Tibial nerve (tissue), 4 donors: ENCODE measurements at places on chromosomes 1 and 21. TPM values are rescaled to one million over a fixed set of nuclear protein-coding genes. Genes with fewer than 3 reads are reported as not detected.
A peak's percentile ranks its signal among the peaks of the same experiment; 100 is the strongest.

GJC2 gene
- 12.9 TPM for total RNA-seq

PLA2G2A gene
- total RNA-seq = 509 TPM

ARHGEF2 gene
- total RNA-seq = 160 TPM

- peak; percentile 89 for DNase-seq
Measured at GRCh38 chr1:226827968-226828513, 42.4 kb upstream of the PSEN2 start.

ICOSLG gene
- 2.6 TPM for total RNA-seq

DNA sequence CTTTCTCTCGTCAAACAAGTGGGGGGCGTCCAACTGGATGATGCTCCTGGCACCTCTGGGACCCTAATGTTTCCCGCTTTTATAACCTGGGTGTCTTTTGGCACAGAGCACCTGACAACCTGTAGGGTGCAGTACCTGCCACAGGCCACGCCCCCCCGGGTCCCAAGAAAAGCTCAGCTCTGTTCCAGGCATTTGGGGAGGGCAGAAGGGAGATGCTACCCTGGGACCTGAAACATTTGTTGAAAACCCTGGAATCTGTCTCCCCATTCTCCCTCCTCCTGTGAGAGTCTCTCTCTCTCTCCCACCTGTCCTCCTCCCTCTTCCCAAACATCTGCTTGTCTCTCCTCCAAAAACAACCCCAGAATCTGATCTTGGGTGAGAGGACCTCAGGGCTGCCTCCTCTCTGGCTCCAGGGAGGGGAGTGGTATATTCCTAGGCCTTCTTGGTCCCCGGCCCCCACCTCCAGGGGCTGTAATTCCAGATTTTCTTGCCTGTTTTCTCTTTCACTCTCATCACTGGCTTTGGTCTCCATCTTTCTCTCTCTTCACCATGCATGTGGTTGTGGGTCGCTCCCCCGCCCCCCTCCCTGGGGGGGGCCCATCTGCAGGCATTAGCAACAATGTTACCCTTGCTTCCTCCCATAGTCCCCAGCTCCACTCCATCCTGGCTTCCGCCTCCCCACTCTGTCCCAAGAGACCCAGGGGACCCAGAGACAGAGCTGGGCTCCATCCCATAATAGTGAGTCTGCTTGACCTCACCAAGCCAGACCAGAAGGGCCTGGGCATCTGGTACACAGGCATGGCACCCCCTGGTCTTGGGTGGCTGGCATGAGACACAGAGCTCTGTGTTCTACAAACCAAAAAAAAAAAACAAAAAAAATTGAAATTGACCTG, 4.1 kb downstream of the AHDC1 start:
- DNase-seq = no peak

CELA2B gene
- total RNA-seq = not detected

DNA sequence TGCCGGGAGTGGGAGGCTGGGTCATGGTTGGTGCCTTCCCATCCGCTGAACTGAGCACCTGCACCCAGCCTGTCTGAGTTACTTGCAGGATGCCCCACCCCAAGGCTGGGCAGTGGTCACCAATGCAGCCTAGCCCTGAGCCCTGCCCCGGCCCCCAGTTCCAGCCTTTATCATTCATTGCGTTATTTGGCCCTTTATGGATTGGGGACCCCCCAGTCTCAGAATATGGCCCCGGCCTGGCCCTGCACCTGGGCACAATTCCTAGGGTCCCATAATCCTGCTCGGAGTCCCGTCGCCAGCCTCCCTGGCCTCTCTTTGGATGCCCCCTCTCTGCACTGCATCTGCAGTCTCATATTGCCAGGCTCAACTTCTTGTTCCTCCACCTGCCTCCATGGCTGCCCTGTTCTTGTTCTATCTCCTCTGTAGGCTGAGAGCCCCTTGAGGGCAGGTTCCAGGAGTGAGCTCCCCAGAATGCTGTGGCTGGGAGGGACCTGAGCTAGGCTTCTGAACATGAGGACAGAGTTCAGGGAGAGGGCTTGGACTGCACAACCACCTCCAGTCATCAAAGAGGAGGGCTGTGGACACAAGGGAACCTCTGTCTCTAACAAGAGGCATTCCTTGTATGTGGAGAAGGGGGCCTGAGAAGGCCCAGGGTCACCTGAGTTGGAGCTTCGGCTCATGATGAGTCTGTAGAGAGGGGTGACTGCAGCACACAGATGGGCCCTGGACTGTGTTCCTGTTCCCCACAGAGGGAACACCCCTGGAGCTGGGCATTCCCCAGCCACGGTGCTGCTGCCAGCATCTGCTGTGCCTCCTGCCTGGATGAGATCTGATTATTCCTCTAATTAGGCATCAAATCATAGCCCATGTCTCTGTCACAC, 1.1 kb upstream of the KNCN start:
- DNase-seq = no peak

TMEM269 gene
- total RNA-seq = 0.22 TPM

DNA sequence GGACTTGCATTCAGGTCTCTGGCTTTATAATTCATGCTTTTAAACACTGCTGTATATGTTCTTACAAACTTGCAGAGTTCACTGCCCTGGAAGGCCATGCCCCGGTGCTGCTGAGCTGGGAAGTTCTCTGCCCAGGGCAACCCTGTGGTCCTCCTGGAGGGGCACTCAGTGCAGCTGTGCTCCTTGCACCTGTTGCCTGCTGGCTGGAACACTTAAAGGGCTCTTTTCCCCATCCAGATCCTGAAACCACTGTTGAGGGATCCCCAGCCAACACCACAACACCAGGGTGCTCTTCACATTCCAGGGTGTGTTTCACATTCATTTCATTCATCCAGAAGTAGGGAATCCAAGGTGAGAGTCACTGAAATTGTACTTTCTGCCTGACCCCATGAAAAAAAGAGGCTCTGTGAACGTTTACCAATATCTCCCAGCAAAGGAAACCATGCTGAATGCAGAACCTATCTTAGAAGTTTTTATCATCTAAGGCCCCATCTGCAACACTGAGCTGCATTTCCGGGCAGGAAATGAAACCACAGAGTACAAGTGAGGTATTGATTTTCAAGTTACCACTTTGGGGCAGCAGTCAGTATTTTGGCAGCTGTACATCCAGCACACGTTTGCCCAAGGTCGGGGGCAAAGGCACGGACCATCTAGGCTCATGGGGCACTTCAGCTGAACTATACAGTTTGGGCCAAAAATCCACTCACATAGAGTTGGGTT, 16.4 kb upstream of the KIAA0040 start:
- DNase-seq = no peak

TMEM240 gene
- 4.0 TPM for total RNA-seq

DNA sequence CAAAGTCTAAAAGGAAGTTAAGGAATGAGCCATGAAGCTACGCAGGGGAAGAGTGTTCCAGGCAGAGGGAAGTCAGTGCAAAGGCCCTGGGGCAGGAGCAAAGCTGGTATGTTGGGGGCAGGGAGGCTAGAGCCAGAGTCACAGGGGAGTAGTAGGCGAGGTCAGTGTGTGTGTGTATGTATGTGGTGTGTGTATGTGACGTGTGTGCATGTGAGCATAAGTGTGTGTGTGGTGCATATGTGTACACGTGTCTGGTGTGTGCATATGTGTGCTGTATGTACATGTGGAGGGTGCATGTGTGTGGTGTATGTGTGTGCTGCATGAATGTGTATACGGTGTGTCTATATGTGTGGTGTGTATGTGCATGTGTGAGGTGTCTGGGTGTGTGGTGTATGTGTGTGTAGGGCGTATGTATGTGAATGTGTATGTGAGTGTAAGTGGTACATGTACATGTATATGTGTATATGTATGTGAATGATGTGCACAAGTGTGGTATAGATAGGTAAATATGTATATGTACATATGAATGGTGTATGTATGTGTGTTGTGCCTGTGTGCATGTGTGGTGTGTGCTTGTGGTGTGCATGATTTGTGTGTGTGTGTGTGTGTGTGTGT, 20.8 kb upstream of the NID1 start:
- no peak for DNase-seq

SFN gene
- not detected for total RNA-seq

DNA sequence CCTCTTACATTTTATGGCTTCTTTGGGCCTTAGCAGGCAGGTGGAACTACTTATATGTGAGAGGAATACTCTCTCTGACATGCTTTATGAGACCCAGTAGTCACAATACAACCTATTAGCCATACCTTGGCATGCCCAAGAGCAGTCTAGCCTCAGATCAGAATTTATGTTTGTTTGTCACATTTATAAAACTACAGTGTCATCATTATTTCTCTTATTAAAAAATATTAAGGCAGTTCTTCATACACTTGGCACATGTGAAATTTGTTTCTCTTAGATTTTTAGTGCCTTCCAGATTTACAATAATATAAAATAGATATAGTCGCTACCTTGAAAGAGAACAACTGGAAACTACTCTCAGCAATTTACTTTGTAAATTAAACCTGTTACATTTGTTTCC, 118.5 kb downstream of the LRRC40 start:
- no peak for DNase-seq

- DNase-seq = no peak
Measured at GRCh38 chr1:39405358-39405757, 86.1 kb upstream of the BMP8A start.

CYYR1 gene
- total RNA-seq = 10.0 TPM

OR2T35 gene
- not detected for total RNA-seq

GRCh38 chr1:88191917-88192316, 492.2 kb upstream of the PKN2 start:
- no peak for DNase-seq

DNA sequence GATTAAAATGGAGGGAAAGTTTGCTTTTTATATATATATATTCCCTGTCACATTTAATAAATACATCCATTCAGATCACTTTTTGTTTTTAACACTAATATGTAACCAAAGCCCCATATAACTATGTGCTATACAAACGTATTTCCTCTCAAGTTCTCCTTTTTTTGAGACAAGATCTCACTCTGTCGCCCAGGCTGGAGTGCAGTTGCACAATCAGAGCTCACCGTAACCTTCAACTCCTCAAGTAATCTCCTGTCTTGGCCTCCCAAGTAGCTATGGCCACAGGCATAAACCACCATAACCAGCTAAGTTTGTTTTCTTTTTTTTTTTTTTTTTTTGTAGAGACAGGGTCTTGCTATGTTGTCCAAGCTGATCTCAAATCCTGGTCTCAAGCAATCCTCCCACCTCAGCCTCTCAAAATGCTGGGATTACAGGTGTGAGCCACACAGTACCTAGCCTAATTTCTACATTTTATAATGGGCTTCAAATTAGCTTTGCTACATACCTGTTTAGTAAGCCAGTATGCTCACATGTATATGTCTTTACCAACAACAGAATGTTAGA, 120.0 kb downstream of the TGFBR3 start:
- no peak for DNase-seq

- DNase-seq = no peak
Measured at GRCh38 chr1:217089361-217090014, 366.3 kb upstream of the ESRRG start.

PRAMEF27 gene
- total RNA-seq = not detected

- no peak for DNase-seq
Measured at GRCh38 chr1:222798116-222798515, 16.7 kb upstream of the DISP1 start.

DNA sequence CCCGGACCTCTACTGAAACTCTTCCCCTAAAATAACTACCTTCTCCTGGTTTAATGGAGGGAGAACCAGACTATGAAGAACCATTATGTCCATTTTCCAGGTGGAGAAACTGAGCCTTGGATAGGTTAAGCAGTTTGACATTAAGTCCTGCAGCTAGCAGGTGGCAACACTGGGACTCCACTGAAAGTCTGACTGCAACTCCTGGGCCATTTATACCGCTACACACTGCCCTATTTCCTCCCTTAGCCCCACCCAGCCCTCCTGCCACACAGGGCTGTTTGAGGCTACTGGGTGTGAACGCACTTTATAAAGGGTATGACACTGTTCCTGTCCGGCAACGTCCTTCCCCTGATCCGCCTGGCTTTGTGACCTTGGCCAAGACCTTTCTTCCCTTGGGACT, 511 bp upstream of the INPP5B start:
- DNase-seq = no peak

GRCh38 chr1:85580872-85581801, 576 bp downstream of the CCN1 start:
- peak; percentile 62 for DNase-seq

KRTAP21-3 gene
- not detected for total RNA-seq

- no peak for DNase-seq
Measured at GRCh38 chr1:93690341-93690740, 8.7 kb upstream of the BCAR3 start.

OR2T27 gene
- not detected for total RNA-seq

- no peak for DNase-seq
Measured at GRCh38 chr1:237736372-237737029, 154.2 kb downstream of the ZP4 start.

DNA sequence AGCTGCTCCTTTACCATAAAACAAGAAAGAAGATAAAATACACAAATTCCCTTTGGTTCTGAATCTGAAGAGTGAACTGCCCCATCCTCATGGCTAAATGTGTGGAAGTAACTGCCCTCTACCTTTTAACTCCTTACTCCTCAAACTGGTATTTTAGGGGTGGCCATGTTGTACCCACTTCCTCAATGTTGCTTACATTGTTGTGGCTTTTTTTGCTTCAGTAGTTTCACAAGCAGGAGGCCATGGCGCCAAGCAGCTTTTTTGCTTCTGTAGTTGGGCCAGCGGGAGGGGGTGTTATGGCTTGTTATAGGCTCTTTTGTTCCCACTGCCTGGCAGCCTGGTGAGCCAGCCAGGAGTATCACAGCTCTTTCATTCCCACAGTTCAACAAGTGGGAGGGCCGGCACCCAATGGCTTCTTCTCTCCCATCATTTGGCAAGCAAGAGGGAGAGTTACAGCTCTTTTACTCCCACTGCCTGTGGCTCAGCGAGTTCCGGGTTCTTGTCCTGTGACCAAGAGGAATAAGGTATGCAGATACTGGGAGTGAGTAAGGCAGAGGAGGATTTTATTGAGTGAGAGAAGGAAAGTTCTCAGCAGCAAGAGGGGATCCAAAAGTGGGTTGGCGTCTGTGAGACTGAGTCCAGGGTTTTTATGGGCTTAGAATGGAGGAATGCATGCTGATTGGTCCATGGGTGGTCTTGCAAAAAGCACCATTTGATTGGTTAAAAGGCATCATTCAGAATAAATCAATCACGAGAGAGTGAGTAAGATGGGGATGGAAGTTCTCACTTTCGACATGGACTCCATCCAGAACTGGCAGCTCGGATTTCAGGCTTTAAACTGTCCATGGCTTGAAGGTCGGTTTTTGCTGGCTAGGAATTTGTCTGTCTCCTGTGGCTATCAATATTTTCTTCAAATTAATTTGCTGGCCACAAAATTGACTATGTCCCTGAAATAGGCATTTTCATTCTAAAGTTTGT, 429.6 kb downstream of the HLX start:
- DNase-seq = no peak
